ENCODE measurements at places on chromosomes 5 and 9. TPM values are rescaled to one million over a fixed set of nuclear protein-coding genes. Genes with fewer than 3 reads are reported as not detected.

SPINK7 gene
- total RNA-seq = not detected

LPAR1 gene
- 0.50 TPM for total RNA-seq

ZNF883 gene
- total RNA-seq = 0.97 TPM

SLC4A9 gene
- not detected for total RNA-seq

FBP2 gene
- not detected for total RNA-seq

ADAMTS13 gene
- 2.8 TPM for total RNA-seq

SAXO1 gene
- total RNA-seq = 0.28 TPM

SMIM32 gene
- not detected for total RNA-seq

PCDHGA6 gene
- total RNA-seq = 0.20 TPM

MARCHF6 gene
- 173 TPM for total RNA-seq

TPRN gene
- 10.6 TPM for total RNA-seq

GABRB2 gene
- not detected for total RNA-seq

POC5 gene
- 16.6 TPM for total RNA-seq

MLANA gene
- not detected for total RNA-seq

IFNA13 gene
- total RNA-seq = not detected

PCDHA10 gene
- not detected for total RNA-seq

Measured in natural killer cell (primary cell).